Activated T-helper 9 cell treated with anti-CD3 and anti-CD28 coated beads, Interleukin-2, amount 50 U/mL, for 16 hours (primary cell): ENCODE measurements at places on chromosomes 3 and 15.

DNA sequence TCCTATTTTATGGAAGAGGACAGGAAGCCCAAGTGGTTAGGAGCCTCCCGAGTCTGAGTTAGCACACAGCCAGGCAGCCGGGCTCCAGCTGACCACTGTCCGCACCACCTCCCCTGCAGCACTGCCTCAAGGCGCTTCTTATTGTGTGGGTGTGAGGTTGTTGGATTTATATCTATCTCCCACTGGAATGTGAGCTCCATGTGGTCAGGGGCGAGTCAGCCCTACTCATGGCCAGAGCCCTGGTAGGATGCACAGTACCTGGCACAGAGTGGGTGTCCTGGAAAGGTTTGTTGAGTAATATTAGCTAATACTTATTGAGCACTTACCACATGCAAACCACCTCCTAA, 9.7 kb upstream of the FBLN2 start:
- no peak for DNase-seq

GRCh38 chr3:33488246-33488645, 48.0 kb upstream of the UBP1 start:
- DNase-seq = no peak

- DNase-seq = no peak
Observed at GRCh38 chr15:57458356-57458781, 82.1 kb downstream of the CGNL1 start.

DNA sequence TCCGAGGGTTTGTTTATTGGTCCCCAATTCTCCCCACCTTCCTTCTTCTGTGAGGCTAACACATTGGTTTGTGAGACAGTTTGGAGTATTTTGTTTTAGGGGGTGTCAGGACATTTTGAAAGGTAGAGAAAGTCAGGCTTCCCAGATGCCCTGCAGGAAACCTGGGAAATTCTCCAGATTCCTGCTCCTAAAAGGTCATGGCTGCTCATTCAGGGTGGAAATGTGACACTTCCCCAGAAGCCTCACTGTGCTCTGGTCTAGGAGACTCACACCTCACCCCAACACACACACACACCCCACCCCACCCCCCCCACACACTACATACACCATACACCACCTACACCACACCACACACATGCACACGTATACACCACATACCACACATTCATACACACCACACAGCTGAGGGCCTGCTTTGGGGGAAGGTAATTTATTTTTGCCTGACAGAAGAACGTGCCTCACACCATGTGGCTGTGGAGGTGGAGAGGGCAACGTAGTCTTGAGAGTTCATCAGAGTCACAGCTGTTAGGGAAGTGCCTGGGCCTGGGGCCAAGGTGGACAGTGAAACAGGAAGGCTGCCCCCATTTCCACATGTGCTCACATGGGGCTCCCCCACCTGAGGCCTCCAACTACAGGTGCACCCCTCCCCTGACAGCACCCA, 40.4 kb upstream of the LIMD1 start:
- DNase-seq = no peak

DNA sequence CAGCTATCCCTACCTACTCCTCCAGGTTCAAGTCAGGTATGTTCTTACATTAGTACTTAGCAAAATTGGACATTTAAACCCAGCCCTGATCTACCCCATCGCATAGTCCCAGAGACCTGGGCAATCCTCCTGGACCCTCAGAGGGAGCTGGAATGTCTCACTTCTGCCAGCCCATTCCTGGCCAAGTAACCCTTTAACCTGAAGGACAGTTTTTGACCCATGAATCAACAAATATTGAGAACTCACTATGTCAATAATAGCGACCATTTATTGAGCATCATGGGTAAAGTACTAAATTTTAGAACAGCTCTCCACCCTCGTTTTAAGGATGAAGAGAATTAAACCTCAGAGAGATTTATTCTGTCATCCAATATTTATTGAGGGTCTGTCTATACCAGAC, 70.4 kb downstream of the RBPMS2 start:
- DNase-seq = no peak

- DNase-seq = no peak
Observed at GRCh38 chr15:74175271-74176191, 2.0 kb downstream of the ISLR start.
